ENCODE measurements at places on chromosomes 4 and X.

- no peak for DNase-seq
Measured at GRCh38 chrX:121151293-121151692, 103.9 kb downstream of the GLUD2 start.

DNA sequence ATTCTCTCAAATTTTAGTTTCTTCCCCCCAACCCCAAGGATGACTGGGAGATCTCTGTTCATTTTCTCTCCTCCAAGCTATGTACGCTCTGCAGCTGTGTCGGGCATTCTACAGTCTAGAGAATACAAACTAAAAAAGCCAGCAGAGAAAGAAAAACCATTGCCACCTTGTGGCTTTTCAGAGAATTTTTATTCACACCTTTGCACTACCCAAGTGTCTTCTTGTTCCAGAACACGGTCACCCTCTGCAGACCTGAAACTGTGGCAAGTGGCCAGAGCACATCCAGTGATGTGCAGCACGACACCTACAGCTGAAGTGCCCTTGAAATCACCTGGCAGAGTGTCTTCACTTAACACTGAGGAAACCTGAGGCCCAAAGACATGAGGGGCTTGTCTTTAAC lies 68.6 kb downstream of the CHST7 start:
- DNase-seq: peak; percentile 59

GRCh38 chrX:31440546-31440945 lies 368.7 kb upstream of the FTHL17 start:
- DNase-seq: no peak

GRCh38 chrX:11445540-11445939 lies 152.3 kb downstream of the AMELX start:
- DNase-seq: no peak

DNA sequence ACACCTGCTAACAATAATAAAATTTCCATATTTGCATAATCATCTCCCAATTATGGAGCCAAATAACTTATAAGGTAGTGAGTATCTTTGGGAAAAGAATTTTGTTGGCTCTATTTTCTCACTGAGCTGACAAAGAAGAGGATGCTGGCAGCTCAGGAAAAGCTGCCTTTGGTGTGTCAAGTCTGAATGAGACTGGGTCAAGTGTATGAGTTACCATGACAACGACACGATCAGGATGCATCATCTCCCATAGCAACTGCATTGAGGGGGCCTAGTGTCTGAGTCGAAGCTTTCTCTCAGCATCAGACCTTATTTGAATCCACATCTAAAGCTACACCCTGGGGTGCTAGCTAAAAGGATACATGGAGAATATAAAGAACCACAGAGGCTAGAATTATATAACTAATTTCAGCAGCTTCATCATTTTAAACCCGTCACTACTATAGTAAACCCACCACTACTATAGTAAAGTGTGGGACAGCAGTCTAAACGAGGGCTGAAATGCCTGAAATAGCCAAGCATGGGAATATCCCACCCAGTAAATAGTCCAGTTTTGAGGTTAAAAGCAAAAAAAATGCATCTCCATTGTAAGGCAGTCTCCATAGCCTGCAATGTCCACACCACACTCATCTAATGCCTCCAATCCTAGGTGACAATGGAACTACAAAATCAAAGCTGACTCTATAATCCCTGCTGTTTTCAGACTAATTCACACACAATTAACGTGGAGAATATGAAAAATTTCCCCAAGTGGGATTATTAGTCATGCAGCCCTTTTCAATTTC lies 16.0 kb downstream of the GSPT2 start:
- no peak for DNase-seq

DNA sequence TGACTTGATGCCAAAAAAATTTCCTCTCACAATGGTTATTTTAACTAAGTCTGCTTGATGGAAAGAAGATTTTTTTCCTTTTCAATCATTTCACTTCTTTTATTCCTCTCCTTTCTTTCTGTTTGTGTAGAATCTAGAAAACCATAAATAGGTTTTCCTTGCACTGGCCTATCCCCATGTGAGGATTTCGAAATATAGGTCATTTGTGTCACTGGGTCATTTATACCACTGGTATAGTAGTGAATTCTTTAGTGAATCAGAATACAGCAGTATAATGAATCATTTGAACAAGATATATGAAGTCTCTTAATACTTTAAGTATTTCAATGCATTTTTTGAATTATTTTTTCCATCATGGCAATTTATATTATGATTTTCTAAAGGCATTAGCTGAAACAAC lies 26.6 kb downstream of the PCDH7 start:
- no peak for DNase-seq
